ENCODE measurements at places on chromosomes 5 and 9. TPM values are rescaled to one million over a fixed set of nuclear protein-coding genes. Genes with fewer than 3 reads are reported as not detected.

SLC6A18 gene
- not detected for total RNA-seq

NOXA1 gene
- 15.3 TPM for total RNA-seq

- H3K27ac ChIP-seq = no peak overlapping the region
Measured at GRCh38 chr9:136253246-136254130, 7.9 kb upstream of the QSOX2 start.

DNA sequence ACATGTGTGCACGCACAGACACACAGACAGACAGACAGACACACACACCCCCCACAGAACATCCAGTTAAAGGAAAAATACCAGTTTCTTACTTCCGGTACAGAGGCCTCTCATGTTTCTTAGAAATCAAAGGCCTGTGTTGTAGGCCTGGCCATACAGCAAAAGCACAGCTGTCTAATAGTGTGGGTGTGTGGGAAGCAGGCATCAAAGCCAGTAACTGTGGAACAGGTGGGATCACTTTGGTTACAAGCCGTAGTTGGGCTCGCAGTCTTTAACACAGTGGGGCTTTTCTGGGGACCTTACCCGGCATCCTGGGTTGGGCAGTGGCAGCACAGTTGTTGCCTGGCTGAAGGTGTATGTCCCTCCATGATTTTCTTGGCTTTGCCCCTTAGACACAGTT, 55.2 kb downstream of the FBXL7 start:
- no peaks in the 10 kb centered on the region for H3K27me3 ChIP-seq
- DNase-seq = no peak
- peaks cover under 1% of the 10 kb centered on the region for H3K4me1 ChIP-seq
- peaks cover 2% of the 10 kb centered on the region for H3K36me3 ChIP-seq
